ENCODE measurements at places on chromosomes 12 and 14.

DNA sequence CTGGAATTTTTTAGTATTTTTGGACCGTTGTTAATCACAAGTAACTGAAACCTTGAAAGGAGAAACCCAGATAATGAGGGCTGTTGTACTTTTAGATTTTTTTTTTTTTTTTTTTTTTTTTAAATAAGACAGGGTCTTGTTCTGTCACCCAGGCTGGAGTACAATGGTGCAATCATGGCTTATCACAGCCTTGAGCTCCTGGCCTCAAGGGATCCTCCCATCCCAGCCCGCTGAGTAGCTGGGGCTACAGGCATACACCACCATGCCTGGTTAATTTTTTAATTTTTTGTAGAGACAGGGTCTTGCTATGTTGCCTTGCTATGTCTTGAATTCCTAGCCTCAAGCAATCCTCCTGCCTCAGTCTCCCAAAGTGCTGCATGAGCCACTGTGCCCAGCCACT lies 211.6 kb downstream of the SYNE2 start:
- no peak for DNase-seq

GRCh38 chr14:104288272-104288671 lies 149.9 kb downstream of the KIF26A start:
- no peak for DNase-seq

GRCh38 chr14:22489244-22489545 lies 99.8 kb downstream of the DAD1 start:
- DNase-seq: no peak

GRCh38 chr14:50049093-50049492 lies 67.3 kb downstream of the VCPKMT start:
- no peak for DNase-seq

DNA sequence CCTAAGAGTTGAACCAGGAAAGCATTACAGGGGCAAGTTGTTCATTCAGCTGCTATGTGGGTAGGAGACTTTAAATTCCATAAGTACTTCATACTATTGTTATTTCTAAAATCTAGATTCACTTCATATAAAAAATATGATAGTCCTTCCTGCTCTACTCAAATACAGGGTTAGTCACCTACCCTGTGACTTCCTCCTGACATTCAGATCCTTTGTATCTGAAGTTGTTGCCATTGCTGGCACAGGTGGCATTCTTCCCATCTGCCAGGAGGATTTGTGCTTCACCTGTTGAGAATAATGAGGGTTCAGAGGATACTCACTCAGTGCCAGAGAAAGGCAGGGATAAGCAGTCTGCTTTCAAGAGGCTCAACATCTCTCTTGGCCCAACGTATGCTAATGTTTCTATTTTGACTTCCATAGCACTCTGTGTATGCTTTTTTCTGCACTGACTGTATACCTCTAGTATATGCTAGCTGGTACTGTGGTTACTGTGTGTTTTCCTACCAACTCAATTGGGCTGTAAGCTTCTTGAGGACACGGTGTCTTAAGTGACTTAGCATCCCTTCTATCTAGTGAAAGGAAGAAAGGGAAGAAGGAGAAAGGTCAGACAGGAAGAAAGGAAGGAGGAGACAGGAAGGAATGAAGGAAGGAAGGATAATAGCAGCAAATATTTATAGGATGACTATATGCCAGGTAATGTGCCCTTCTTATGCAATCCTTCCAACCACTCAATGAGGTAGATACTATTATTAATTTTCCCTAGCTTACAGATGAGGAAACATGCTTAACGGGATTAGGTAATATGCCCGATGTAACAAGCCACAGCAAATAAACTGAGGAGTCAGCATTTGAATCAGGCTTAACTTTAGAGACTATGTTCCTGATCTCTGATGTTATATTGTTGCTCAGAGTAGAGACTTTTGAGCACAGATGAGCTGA lies 38.5 kb upstream of the FGF6 start:
- DNase-seq: no peak

DNA sequence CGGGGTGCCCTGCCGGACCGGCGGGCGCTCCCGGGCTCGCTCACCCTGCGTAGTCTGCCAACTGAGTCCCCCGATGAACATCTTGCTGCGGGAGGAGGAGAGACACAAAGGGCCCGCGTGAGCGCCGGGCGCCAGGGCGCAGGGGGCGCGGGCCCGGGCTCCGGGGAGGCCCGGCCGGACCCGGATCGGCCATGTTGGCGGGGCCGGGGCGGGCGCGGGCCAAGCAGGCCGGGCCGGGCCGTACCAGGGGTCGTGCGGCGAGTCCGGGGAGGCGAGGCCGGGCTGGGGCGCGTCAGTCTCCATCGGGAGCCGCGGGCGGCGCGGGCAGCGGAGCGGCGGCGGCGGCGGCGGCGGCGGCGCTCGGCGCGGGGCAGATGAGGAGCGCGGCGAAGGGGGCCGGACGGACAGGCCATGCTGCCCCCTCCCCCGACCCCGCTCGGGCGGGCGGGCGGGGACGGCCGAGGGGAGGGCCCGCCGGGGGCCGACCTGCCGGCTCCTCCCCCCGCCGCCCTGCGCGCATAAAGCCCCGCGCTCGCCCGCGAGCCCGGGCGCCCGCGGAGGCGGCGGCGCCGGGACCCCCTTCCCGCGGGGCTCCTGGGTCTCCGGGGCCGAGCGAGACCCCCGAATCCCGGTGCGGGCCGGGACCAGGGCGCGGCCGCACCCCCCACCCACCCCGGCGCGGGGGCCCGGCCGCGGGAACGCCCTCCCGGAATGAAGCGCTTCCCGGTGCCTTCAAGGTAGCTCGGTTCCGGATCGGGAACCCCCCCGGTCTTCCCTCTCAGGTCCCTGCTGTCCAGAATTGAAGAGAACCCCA lies at the start of gene MSI1:
TSS of gene MSI1 (minus strand) at position 376 of the 814 bp plus-strand sequence. CDS start at position 303, 73 bp downstream.
- no peak for DNase-seq

GRCh38 chr12:72271451-72272090 lies 599 bp upstream of the TRHDE start:
- DNase-seq: no peak
